ENCODE measurements at places on chromosomes 6 and 20.

DNA sequence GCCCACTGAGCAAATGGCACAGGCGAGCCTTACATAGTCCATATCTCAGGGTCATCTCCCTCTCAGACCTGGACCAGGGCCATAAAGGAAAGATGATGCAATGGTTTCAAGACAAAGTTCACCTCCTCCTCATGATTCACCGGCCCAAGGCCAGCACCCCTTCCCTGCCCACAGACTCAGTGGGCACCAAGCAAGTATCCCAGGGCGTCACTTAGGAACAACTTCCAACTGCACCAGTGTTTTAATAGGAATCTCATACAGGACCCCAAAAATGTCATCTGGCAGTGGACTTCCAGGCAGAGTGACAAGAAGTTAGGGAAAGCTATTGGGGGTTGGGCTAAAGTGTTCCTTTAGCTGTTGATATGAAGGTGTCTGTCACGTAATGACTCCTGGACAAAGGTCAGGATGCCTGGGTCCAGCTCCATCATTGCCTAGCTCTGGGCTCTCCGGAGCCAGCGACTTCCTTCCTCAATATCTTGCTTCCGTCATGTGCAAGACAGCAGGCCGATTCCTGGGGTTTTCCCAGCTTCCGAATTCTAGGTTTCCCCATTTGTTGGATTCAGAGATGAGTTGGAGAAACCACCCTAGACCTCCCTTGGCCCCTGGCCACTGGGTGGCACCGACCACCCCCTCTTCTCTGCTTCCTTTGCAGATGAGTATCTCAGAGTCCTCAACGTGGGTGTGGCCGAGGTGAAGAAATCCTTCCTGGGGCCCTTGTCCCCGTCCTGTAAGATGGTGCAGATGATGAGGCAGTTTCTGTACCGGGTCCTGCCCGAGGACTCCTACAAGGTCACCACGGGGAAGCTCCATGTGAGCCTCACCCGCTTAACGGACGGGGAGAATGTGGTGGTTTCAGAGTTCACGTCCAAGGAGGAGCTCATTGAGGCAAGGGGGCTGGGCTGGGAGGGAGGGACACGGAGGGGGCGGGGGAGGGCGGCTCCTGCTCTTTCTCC, 21.1 kb downstream of the PNPLA1 start:
- no peak for DNase-seq

DNA sequence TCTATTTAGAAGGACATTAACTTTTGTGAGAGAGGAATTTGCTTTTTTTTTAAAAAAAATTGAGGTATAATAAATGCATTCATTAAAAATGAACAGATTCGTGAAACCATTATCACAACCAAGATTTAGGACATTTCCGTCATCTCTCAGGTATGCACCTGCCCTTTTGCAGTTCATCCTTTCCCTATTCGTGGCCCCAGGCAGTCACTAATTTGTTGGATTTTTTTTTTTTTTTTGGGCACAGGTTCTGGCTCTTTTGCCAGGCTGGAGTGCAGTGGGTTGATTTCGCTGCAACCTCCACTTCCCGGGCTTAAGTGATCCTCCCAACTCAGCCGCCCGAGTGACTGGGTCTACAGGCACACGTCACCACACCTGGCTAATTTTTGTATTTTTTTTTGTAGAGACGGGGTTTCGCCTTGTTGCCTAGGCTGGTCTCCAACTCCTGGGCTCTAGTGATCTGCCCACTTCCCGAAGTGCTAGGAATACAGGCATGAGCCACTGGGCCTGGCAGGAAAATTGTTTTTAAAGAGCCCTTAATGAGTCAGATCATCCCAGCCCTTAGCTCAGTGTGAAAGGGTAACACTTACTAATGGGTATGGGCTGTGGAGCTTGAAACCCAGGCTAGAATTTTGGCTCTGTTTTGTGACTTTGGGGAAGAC, 9.2 kb downstream of the PHF3 start:
- DNase-seq, result no peak

- no peak for DNase-seq
Observed at GRCh38 chr20:3908667-3909066, 19.5 kb downstream of the PANK2 start.

GRCh38 chr20:35539756-35540212, 2.1 kb upstream of the ERGIC3 start:
- no peak for DNase-seq

DNA sequence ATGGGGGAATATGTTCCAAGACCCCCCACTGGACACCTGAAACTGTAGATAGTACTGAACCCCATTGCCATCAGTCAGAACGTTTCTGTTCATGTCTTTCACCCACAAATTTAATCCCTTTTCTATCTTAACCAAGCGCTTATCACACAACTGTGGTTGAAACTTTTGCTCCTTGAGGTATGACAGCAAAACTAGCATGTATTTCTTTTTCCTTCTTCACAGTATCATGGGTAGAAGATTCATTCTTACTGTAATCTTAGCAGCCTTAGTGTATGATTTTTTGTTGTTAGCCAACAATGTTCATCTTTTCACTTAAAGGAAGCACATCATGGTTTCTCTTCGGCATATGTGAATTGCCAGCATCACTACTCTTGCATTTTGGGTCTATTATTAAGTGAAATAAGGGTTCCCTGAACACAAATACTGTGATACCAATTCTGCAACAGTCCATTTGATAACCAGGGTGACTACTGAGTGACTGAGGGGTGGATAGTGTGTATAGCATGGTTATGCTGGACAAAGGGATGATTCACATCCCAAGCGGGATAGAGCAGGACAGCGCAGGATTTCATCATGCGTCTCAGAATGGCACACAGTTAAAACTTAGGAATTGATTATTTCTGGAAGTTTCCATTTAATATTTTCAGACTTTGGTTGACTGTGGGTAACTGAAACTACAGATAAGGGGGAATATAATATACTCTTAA, 41.8 kb downstream of the KCNS1 start:
- DNase-seq, result no peak

DNA sequence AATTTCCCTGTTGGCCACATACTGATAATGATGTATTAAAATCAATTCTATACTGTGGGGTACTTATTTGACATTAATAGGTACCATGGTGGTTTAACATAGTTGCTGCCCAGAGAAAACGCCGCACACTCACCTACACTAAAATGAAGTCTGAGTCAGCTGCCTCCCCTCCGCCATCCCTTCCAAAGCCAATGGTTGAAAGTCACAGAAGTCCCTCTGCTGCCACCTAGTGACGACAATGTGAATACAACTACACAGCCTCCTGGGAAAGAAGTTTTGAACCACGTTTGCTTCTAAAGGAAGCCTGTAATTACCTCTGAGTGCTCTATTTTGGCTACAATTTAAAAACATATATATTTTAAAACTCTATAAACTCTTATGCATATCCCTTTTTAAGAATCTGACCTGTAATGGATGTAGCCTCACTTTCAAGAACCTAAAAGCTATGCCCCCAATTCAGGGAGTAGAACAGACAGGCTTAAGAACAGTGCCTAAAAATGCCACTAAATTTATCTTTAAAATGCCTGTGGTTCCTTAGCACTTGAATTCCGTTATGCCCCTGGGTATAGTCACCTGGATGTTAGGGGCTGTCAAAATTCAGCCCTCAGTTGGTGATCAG, 20.6 kb upstream of the ECI2 start:
- no peak for DNase-seq

- DNase-seq, result no peak
Observed at GRCh38 chr20:17987988-17988387, 19.2 kb downstream of the MGME1 start.

GRCh38 chr6:99822741-99823512, 171.1 kb downstream of the MCHR2 start:
- no peak for DNase-seq

DNA sequence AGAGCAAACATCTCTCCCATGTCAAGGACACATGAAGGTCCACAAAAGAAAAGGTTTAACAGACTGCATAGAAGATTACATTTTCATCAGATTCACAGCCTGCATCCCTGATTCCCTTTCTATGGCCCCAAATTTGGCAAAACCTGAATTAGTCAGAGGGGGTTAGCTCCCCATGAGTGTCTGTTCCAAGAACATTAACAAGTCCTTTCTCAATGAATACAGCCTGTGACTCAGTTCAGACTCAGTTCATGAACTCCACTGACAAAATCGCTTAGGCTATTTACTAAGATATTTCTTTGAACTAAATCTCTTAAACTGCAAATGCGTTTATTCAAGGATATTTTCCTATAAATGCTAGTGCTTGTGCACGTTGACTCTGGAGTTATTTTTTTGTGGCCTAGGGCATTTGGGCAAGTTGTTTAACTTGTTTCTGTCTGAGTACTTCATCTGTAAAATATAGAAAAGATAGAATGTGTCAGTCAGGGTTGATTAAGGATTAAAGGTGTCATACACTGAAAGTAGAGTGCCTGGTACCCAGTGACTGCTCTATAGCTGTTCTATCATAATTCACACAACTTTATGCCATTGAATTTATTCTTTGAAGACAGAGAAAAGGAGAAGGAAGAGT, 422.6 kb downstream of the HTR1B start:
- no peak for DNase-seq

GRCh38 chr6:151661509-151661908, 146.0 kb upstream of the ESR1 start:
- DNase-seq, result no peak

- DNase-seq, result no peak
Observed at GRCh38 chr6:93749191-93749590, 329.8 kb upstream of the EPHA7 start.

- DNase-seq, result no peak
Observed at GRCh38 chr6:36052097-36052496, 24.5 kb downstream of the MAPK14 start.

GRCh38 chr6:10478187-10479040, 42.7 kb upstream of the GCNT2 start:
- DNase-seq, result no peak

DNA sequence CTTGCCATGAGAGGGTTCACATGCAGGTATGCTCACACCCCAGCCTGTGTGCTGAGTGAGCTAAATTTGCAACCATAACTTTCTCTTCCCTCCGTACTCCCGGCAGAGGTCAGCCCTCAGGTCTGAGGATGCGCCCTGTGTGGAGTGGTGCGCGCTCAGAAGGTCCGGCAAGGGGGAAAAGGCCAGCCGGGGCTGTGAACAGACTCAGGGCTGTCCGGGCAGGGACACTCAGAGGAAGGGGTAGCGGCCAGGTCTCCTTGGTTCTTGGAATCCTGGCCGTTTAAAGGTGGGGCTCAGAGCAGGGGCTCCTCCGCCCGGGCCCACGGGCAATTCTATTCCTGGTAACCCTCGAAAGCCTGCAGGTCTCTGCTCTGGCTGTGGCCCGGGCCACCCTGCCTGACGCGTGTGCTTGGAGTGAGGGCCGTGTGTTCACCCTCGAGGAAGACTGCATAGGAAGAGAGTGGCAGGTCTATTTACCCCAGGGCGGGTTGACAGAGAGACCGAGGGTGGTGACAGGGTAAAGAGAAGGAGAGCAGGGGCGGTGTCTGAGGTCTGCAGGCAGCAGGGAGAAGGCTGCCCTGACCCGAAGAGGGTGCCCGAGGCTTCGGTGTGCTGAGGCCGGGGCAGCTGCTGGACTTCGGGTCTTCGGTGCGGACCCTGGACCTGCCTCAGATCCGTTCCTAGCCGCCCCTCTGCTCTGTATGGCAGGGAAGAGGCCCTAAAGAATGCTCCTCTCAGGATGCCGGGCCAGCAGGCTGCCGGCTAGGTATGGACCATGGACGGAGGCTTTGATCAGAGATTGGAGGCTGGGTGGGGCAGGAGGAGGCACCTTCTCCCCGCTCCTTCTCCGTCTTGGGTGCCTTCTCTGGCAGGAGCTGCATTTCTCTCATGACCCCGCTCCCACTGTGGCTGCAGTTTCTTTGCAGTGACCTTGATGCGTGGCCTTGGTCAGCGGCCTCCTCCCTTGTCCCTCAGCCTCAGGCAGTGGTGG, 131.1 kb upstream of the ARMC2 start:
- no peak for DNase-seq
